ENCODE measurements at places on chromosomes 12 and 14. TPM values are rescaled to one million over a fixed set of nuclear protein-coding genes. Genes with fewer than 3 reads are reported as not detected.

GRCh38 chr14:97604731-97605130 is 807.5 kb downstream of the VRK1 start:
- no peak for DNase-seq

GRCh38 chr12:60394665-60395064 is 798.8 kb downstream of the SLC16A7 start:
- no peak for DNase-seq

DNA sequence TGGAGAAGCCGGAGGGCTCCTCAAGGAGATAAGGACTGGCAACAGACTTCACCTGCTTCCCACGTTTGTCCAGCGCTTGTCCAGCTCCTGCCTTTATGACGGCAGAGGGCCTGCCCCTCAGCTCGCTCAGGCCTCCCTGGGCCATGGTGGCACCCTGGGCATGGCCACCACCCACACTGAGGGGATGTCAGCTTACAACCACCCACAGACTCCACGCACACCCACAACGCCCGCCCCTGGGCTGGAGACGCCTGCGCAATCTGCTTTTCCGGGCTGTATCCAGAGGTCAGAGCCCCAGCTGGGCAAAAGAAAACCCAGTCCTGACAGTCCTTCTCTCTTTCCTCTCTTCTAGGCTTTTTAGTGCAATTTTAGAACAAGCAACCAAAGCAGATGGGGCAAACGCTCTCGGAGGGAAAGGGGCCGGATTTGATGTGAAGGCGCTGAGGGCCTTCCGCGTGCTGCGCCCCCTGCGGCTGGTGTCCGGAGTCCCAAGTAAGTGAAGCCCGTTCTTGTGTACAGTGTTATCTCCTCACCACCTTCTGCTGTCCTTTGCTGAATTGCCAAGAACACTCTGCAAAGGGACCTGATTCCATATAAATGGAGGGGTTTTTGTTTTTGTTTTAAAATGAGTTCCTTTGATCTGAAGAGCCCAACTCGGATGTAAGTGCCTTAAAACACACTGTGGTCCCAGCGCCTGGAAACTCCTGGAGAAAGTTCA is 337.4 kb upstream of the FKBP4 start:
- no peak for DNase-seq

DNA sequence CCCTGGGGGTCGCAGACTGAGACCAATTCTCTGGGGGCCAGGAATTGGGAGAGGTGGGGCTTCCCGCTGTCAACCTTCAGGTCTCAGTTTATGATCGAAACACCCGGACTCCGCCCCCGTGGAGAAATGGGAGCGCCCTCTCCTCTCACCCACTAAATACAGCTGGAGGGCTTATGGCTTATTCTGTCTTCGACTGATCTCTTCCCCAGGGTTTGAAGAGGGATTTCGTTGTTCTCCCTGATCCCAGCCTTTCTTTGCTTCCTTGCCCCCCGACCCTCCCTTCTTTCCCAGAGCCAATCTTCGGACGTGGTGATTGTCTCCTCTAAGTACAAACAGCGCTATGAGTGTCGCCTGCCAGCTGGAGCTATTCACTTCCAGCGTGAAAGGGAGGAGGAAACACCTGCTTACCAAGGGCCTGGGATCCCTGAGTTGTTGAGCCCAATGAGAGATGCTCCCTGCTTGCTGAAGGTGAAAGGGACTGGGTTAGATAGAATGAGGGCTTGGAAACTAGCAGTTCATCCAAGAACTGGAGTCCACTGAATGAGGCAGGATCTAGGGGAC is 607 bp downstream of the OS9 start:
- DNase-seq = peak; percentile 28

- no peak for DNase-seq
Observed at GRCh38 chr12:3725388-3726115, 27.4 kb downstream of the CRACR2A start.

DNA sequence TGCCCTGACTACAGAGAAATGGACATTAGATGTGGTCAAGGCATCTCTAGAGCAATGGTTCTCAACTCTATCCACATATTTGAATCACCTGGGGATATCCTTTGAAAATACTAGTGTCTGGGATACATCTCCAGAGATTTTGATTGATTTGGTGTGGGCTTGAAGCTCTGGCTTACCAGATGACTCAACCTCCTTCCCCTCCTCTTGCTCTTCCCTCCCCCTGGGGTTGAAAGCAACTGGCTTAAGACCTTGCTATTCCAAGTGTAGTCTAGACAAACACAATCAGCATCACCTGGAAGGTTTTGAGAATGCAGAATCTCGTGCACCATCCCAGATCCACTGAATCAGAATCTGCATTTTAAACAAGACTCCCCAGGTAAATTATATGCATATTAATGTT is 183.8 kb downstream of the DAD1 start:
- no peak for DNase-seq

- DNase-seq = no peak
Observed at GRCh38 chr14:71395636-71396035, 488.4 kb downstream of the PCNX1 start.

GRCh38 chr14:29030970-29031369 is 264.4 kb downstream of the FOXG1 start:
- no peak for DNase-seq

DNA sequence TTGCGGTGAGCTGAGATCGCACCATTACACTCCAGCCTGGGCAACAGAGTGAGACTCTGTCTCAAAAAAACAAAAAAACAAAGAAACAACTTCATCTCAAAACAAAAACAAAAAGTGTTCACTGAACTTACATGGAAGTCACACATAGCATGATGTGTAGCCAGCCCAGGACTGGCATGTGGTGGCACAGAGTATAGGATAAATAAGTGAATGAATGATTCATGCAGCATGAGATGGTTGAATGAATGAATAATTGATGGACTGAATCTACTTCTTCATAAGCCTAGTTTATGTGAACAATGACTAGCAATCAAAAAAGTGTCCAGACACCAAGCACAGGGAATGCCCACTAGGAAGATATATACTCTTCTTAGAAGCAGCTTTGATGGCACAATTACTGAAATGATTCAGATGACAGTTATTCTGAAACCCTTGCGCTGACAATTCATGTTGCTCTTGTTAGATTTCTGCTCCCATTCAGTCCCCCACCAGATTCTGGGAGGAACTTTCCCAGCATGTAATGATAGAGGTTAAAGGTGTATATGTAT is 31.6 kb upstream of the SERPINA6 start:
- DNase-seq = no peak

DNA sequence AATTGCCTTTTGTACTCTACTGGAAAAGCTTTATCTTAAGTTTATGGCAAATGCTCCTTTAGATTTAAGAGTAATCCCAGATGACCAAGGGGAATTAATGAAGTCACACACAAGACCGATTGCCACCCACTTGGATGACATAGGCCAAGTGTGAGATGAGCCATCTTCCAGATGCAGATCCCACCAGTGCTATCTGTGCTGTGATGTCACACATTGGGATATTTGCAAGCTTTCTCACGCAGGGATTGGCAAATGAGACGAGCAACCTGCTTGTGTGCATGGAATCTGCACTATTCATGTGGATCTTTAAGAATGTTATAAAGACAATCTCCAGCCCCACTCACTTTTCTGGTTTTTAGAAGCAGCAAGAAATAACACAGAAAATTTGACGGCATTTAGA is 602.1 kb upstream of the TMEM132C start:
- no peak for DNase-seq

DNA sequence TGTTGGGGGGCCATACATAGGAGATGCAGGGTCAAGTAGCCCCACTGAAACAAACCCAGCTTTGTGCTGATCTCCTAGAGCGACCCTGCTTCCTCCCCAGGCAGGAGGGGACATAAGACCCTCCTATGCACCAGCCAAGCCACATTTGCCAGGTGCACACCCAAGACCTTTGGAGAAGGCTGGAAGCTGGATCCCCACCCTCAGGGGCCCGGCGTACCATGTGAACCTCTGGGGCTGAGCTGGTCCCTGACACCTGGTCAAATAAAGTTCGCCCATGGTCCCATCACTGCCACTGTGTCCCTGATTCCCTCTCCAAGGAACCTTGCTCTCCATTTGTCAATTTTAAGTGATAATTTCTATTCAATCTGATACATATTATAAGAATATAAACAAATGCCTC is 162.1 kb upstream of the VASH1 start:
- DNase-seq = no peak

DNA sequence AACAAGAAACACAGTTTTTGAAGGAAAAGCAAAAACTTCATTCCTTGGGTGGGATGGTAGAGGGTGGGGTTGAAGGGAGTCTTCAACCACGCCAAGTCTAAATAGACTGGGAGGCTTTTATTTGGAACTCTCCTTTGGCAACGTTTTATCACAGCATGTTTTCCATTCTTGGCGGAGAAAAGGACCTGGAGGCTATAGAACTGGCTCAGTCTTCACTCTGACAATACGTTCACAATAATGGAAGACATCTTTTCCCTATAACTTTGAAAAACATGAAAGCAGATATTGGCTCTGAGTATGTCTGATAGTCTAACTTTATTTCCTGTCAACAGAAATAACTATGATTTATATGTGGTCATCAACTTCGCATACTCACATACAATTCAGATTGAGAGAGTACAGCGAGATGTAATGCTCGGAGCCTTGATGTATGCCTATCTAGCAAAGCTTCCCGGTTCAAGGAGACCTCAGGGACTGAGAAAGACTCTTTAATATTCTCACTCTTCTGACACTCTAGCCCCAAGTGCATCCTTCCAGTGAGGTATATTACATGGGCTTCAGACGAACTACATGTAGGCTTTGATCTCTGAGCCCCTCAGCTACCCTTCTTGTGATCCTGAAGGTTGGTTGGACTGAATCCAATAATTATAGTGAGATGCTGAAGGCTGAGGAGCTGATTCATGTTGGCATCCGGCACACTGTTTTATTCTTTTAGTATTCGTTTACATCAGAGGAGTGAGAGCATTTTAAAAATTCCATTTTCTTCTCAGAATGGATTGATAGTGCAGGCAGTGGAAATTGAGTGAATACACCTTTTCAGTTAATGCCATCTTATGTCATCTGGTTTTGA is 14.0 kb downstream of the TMEM30B start:
- no peak for DNase-seq

DNA sequence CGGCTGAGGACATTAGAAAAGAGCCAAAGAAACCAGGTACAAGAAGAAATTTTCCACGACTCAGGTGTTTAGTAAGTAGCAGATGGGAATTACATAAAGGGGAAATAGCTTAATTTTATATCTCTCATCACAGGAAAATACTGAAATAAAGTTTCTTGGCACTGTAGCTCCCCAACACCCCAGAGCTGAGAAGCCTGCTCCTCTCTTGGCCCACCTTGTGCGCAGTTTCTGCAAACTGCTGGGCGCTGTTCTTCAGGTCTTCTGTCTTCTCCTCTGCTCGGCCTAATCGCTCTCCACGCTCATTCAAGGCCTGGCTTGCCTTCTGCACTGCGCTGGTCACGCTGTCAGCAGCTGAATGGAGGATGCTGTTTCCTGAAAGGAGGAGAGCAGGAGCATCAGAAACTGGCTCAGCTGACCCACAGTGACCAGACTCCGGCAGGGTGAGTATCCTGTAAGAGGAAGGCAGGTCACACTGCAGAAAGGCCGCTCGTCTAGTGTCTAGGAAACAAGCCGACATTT is 184.9 kb upstream of the GZMB start:
- DNase-seq = no peak

- DNase-seq = peak; percentile 21
Observed at GRCh38 chr14:22375321-22375930, 213.6 kb downstream of the DAD1 start.

The TAS2R7 gene
- not detected for polyA plus RNA-seq

The LRFN5 gene
- not detected for polyA plus RNA-seq

The GNB3 gene
- polyA plus RNA-seq = 13.8 TPM

The P2RX2 gene
- 0.03 TPM for polyA plus RNA-seq

The ETFBKMT gene
- 1.6 TPM for polyA plus RNA-seq
